ENCODE measurements at places on chromosomes 6 and 20. TPM values are rescaled to one million over a fixed set of nuclear protein-coding genes. Genes with fewer than 3 reads are reported as not detected.

GRCh38 chr6:26309731-26310142, 55.3 kb upstream of the BTN3A2 start:
- DNase-seq = no peak

The SFTA2 gene
- polyA plus RNA-seq = not detected

- no peak for DNase-seq
Observed at GRCh38 chr20:13302647-13303450, 81.8 kb downstream of the ISM1 start.

The TGM3 gene
- polyA plus RNA-seq = 0.12 TPM

GRCh38 chr20:46963758-46964617, 69.3 kb downstream of the EYA2 start:
- DNase-seq = no peak

The C20orf202 gene
- 0.56 TPM for polyA plus RNA-seq

DNA sequence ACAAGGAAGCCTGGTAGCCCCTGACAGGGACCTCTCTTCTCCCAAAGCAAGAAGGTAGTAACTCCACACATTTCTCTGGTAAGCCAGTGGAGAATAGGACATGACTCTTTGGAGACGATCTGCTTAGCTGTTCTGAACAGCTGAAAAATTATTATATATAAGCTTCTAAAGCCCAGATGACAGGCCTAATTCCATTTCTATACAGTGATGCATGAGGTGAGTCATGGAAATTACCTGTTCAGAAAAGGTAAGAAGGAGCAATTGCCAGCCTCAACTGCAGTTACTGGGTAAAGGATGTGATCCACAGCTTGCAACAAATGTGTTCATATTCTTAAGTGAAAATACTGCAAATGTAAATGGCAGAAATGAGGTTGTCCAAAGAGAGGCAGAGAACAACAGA, 54.0 kb downstream of the PREP start:
- DNase-seq = no peak

DNA sequence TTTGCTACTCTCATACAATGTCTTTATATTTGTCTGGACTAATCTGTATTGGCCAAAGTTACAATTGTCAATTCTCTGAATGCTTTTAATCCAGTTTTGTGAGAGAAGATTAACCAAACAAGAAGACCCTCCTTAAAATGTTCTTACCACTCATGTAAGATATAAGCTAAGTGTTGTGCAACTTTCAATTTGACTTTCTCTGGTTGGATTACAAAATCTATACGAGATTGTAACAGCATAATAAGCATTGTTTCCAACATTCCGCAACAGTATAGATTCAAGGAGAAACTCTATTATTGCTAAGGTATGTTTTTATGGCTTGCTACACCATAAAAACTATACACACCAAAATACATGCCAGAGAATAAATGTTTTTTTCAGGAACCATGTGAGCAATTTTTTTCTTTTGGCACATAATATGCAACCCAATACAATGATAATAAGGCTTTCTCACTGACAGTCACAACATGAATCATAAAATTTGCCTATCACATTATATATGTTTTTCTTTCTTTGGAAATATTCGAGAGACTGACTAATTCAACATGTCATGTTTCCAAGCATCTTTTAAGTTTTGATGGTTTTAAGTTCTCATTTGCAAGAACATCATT, 12.2 kb upstream of the TRPC4AP start:
- DNase-seq = no peak

DNA sequence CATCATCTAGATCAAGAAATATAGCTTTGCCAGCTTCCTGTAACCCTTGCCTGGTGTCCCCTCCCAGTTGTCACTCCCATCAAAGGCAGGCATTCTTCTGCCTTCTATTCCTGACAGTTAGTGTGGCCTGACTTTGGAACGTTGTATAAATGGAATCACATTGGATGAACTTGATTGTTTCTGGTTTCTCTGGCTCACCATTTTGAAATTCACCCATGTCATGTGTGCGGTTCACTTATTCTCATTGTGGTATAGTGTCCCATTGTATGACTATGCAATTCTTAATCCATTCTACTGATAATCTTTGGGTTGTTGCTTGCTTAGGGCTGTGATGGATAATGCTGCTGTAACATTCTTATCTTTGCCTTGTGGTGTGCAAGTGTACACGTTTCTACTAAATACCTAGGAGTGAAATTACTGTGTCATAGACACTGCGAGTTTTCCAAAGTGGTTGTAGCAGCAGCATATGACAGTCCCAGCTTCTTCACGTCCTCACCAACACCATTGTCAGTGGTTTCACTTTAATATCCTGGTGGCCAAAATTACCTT, 73.2 kb downstream of the VEGFA start:
- no peak for DNase-seq

GRCh38 chr6:145042559-145042958, 692.8 kb downstream of the EPM2A start:
- no peak for DNase-seq

The AFDN gene
- 25.7 TPM for polyA plus RNA-seq

The IP6K3 gene
- 9.8 TPM for polyA plus RNA-seq

DNA sequence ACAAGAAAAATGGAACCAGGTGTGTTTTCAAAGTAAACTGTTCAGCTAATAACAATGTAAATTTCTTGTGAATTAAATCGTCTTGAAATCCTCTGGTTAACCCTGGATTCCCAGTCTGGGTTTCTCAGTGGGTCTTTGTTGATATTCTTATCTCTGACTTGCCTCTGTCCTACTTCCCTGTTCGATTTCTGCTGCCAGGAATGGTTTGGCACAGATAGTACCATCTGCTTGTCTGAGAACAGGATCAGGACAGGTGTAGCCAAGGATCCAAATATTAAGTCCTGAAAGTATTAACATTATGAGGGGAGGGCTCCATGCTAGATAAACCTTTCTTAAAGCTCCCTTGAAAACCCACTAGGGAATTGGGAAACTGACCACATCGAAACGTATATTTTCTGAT, 30.1 kb downstream of the ARFGEF2 start:
- DNase-seq = no peak

All from muscle of arm (tissue), 14 donors.